ENCODE measurements at places on chromosomes 5 and 9. TPM values are rescaled to one million over a fixed set of nuclear protein-coding genes. Genes with fewer than 3 reads are reported as not detected.

DNA sequence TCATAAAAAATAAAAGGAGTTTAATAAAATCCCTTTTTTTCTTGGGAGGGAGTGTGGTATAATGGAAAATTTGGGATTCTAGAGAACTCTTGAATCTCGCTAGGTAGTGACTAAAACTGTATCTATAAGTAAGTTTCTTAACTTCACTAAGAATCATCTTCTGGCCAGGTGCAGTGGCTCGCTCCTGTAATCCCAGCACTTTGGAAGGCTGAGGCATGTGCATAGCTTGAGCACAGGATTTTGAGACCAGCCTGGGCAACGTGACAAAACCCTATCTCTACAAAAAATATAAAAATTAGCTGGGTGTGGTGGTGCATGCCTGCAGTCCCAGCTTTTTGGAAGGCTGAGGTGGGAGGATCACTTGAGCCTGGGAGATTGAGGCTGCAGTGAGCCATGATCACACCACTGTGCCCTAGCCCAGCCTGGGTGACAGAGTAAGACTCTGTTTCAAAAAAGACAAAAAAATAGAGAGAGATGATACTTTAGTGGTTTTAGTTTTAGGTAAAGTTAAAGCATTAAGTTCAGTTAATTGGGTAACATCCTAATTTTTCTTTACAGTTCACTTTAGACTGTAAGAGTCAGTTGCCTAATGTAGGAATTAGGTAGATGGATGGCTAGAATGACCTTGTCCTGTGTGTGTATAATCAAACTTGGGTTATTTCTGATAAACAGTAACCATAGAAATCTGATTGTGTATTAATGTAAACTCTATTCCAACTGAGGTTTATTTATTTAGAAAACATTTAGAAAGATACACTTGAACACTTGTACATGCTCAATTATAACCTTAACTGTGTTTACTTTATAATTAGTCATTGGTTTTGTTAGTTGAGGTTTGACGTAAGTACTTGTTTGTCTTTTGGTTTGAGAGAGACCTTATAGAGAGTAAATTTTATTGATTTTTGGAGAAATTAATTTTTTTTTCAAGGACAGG lies 17.8 kb downstream of the UNC13B start:
- ATAC-seq = no peak

DNA sequence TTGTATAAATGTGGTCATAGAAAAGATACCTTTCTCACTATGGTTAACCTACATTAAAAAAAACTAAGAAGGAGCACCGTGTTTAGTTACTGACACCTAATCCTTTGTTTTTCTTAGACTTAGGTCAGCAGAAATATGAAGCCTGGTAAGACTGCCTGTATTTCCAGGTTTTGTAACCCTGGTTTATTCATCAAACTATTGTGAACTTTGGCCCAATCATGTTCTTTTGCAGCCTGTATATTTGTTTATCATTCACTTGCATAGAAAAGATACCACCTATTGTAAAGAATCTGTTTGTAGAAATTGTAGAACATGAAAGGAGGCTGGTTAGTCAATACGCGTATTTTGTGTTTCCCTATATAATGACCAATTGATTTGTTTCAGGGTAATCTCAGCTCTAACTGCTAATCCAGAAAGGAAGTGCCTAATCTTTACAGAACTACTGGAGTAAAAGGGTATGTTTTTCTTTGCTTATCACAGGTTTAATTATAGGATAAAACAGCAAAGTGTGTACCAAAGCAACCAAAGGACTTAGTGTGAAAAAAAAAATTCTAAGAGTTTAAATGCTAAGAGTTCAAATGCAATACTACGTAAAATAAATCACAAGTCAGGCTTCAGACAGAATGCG lies 103.6 kb downstream of the LURAP1L start:
- no peak for ATAC-seq

The NTNG2 gene
- 3.4 TPM for total RNA-seq

DNA sequence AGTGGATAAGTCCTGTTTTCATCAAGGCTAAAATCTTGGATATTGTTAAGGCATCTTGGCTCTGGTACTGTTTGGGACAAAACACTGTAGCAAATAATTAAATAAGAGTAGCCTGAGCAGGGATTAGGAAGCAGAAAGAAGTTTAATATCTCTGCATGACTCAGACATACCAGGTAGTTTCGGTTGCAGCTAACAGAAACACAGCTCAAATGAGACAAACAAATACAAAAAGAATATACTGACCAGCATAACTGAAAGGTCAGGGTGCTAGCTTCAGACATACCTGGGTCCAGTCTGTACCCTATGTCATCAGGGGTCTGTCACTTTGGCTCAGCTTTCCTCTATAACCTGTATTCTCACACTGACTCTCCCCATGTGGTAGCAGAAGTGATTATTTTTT lies 156.4 kb upstream of the MAP3K1 start:
- no peak for ATAC-seq

The IRX1 gene
- total RNA-seq = 0.18 TPM

The FGF10 gene
- not detected for total RNA-seq

GRCh38 chr5:174839196-174839595 lies 114.8 kb downstream of the MSX2 start:
- ATAC-seq = no peak

The FYB1 gene
- total RNA-seq = 0.29 TPM

DNA sequence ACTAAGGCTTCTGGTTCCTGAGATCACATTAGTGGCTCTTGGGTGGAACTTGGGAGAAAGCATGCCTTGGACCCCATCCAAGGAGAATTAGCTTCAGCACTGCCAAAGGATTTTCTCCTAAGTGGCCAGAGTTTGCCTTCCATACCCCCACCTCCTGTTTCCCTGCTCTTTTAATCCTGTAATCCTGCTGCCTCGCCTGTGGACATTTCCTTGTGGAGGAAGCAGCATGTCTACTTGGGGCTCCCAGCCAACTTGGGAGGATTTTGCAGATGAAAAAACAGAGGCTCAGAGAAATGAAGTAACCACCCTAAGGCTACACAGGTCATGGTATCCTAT lies 1.6 kb downstream of the ARSI start:
- ATAC-seq = no peak

DNA sequence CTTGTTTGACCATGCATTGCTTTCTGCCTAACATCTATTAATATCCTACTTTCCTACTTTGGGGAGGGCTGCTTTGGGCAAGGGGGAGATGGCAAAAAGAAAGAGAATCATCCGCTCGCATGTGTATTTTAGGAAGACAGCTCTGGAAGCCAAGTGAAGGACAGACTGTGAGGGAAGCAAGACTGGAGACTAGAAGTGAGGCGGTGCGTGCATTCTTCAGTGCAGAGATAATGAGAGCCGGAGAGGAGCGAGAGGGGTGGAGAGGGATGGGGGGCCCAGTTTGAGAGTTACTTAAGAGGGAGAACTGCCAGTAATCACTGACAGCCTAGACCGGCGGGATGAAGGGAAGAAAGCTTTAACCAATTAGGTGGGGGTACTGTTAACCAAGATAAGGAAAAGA lies 151.7 kb upstream of the RAPGEF1 start:
- no peak for ATAC-seq

GRCh38 chr5:93800988-93801811 lies 59.8 kb upstream of the POU5F2 start:
- peak; percentile 85 for ATAC-seq

GRCh38 chr5:61869333-61869732 lies 436.7 kb upstream of the KIF2A start:
- ATAC-seq = no peak

GRCh38 chr5:80205846-80206245 lies 50.0 kb downstream of the SERINC5 start:
- no peak for ATAC-seq
